ENCODE measurements at places on chromosomes 4 and X.
A peak's percentile ranks its signal among the peaks of the same experiment; 100 is the strongest.

GRCh38 chr4:174933083-174933482 lies 14.9 kb downstream of the ADAM29 start:
- DNase-seq = no peak

DNA sequence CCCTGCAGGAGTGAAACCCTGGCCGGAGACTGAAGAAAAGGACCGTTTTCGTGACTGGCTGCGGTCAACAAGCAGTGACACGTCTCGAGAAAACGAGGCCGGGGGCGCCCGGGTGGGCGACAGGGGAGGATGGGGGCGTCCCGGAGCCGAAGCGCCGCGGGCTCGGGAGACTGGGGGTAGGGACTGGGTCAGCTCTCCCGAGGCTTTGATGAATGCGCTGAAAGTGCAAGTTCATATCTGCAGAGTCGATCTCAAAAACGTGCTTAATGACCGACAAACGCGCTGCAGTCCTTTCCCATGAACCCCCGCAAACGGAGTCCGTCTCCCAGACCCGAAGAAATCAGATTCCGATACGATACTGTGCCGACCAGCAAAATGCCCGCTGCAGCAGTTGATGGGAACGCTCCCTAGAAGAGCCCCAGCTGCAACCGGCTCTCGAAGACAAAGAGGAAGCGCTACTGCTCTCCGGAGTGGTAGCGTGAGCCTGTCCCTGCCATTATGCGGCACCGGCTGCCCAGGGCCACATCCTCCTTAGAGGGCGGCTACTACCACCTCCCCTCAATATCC lies 806 bp upstream of the CD99L2 start:
- no peak for DNase-seq

DNA sequence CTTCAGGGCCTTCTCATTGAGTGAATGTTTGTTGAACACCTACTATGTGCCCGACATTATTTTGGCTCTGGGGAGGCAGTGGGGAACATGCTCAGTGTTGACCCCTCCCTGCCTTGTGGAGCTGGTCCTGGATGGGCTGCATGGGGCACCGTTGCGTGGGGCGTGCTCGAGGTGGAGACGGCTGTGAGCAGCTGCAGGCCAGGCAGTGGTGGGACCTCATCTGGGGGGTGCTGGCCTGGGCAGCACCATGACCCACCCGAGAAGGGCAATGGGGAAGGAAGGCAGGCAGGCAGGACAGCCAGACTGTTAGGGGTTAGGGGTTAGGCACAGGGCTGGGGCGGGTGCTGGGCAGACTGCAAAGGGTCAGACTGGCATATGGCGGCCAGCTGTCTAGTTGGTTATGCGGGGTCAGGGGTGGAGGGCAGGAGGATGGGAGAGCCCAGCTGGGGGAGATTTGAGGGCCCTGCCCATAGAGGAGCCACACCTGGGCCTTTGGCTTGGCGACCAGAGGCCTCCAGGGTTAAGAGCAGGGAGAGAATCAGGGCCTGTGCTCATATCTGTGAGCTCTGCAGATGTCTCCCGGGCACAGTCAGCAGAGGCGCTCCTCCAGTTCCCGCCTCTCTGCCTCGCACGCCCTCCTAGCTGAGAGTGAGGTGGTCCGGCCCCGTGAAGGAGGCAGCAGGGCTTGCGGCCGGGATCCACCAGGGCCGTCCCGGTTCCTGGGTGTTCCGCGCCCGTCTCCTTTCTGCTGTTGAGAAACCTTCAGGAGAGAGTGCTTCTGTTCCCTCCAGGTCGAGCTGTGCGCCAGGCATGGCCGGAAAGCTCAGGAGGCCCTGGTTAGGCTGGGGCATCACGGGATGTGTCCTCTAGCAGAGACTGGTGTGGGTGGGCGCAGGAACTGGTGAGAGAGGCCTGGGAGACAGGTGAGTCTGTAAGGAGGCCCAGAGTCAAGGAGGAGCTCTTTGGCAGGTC lies 73.3 kb downstream of the RGS12 start:
- DNase-seq = no peak

DNA sequence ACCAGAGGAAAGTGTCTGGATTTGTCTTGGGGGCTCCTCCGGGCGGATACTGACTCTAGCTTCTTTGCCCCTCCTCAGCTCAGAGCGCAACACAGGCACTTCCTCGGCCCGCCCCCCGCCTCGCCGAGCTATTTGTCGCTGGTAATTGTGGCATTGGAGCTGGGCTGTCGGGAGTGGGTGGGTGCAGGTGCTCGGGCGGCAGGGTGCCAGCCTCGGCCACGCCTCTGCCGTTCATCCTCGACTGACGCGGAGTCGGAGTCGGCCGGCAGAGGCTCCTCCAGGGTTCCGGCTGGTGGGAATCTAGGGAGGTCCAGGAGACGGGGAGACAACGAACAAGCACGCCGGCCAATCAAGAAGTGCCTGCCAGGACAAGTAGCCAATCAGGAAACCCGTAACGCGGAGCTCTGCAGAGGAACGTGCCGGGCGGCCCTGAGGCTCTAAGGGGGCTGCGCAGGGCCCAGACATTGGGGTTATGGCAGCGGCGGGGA lies 3.9 kb upstream of the SYN1 start:
- peak; percentile 22 for DNase-seq

GRCh38 chrX:14920196-14920595 lies 47.0 kb downstream of the MOSPD2 start:
- DNase-seq = no peak
